T-helper 1 cell (primary cell): ENCODE measurements at places on chromosomes 7 and 10.

- DNase-seq, result no peak
Measured at GRCh38 chr10:21292763-21293517, 232.5 kb downstream of the SKIDA1 start.

GRCh38 chr7:26944501-26945358, 80.3 kb upstream of the SKAP2 start:
- no peak for DNase-seq

- DNase-seq, result no peak
Measured at GRCh38 chr10:104910712-104911111, 269.6 kb downstream of the SORCS3 start.

DNA sequence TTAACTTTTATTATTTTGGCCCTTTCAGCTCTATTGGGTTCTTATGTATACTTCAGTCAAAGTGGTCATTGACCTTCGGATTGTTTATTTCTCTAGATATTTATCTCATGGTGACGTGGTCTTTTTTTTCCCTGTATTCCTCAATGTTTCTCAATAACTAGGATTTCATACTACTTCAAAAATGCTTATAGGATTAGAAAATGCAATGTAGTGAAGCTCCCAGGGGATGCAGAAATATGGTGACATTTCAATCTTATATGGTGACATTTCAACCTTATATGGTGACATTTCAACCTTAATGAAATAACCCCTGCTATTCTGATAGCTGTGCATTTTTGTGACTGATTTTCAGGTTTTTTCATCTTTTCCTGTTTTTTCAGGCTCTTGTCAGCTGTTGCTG, 51.4 kb downstream of the CHRM2 start:
- no peak for DNase-seq

DNA sequence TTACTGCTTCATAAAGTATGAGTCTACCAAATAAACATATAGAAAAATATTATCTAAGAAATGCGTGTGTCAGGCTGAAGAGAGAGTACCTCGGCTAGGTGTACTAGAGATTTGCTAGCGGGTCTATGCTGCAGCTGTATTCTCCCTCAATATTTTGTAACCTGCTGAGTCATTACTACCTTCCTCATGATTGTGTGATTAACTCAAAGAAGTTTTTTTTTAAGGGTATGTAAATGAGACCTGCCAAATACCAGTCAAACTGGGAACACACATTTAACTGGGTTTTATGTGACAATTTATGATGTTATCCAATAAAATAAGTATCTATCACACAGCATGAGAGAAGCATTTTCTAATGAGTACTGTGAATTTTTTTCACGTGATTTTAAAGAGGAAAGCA, 180.4 kb downstream of the RNF133 start:
- DNase-seq, result no peak

DNA sequence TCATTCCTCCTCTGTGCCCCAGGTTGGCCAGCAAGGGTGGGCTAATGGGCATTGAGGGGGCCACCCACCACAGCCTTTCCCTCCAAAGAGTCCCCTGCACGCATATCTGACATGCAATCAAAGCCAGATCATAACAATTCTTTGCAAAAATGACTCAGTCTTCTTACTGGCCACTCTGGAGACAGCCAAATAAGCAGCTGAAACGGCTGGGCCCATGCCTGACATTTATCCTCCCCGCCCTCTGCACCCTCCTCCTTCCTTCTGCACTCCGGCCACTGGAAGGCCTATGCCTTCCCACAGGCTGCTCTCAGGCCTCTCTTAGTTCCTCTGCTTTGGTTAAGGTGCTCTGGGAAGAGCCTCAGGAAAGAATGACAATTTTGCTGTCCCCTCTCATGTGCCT, 29.2 kb upstream of the NPFFR1 start:
- no peak for DNase-seq

DNA sequence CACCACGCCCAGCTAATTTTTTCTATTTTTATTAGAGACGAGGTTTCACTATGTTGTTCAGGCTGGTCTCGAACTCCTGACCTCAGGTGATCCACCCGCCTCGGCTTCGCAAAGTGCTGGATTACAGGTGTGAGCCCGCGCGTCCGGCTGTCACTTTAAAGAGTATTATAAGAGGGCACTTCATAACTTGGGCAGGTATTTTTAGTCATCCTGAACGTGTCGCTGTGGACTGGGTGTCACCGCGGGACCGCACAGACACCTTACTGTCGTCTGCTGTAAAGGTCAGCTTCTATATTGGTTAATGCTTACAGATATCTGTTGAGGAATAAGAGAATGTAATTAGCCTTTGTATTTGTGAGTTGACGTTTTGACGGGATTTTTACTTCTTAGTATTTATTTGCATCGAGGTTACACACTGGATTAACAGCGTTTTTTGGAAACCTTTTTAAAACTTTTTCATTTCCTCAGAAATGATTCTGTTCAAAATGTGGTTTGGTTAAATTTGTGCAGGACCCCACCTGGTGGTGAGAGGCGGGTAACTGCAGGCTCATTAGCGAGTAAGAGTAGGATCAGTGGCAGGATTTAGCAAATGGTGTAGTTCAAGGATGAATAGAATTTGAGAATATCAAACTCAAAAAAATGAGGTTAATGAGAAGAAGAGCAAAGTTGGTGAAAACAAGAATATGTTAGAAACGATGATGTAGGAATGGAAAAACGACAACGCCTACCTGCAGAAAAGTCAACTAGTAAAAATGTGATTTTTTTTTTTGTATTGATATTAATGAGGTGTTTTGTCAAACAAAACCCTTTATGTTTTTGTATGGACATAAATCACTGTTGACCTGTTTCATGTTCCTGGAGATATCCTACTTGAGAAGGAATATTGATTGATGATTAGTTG, 3.2 kb downstream of the DNAJB6 start:
- DNase-seq, result peak; percentile 45

- no peak for DNase-seq
Measured at GRCh38 chr10:24503461-24504320, 220.0 kb downstream of the ARHGAP21 start.

DNA sequence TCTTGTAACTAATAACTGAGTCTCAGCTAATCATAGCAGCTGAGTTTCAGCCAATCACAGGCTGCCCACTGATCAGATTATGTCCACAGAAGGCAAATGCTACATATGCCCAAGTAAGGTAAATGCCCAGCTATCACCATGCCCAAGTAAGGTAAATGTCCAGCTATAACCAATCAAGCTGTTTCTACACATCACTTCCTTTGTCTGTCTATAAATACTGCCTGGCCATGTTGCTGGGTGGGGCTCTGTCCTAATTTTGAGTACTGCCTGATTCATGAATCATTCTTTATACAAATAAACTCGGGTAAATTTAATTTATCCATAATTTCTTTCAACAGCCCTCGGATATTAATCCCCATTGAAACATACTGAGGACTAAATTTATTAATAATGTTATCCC, 312.4 kb downstream of the CACNA2D1 start:
- no peak for DNase-seq

GRCh38 chr7:7851381-7851780, 117.2 kb upstream of the GLCCI1 start:
- DNase-seq, result peak; percentile 34

- DNase-seq, result no peak
Measured at GRCh38 chr7:41637049-41637448, 65.8 kb downstream of the INHBA start.

- DNase-seq, result no peak
Measured at GRCh38 chr7:93092757-93093370, 24.9 kb downstream of the SAMD9 start.

DNA sequence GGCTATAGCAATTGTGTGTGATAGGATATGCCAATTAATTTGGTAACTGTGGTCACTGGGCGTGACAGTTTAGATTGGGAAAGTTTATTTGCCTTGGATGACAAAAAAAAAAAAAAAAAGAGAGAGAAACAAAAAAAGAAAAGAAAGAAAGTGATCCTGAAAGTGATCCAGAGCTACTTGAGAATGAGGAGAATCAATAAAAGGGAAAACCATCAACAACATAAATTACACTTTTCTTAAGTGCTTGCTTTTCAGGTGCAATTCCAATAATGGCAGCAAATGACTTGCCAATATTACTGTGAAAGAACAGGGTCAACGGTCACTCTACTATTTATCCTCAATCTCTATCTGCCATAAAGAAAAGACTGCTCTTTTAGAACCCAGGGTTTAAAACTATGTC, 191.8 kb upstream of the SEMA3C start:
- no peak for DNase-seq

DNA sequence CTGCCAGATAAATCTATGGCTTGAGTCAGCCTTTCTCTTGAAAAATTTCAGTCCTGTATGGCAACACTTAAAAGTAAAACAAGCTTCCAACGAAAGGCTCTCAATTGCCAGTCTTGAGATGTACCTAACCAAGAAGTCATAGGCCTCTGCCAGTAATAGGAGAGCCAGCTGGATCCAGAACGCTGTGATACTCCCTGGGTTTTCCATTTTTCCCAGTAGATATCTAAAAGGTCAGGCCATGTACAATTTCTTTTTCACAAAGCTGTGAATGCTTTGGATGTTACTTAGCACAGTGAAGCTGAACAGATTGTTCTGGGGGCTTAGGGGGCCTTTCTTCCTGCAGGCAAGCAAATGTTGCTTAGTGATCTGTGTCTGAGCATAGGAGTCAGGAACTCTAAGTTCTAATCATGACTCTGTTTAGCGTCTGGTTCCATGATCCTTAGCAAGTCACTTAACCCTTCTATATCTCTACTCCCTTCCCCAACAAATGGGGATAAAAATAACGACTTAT, 86.5 kb downstream of the ARMH3 start:
- DNase-seq, result no peak

DNA sequence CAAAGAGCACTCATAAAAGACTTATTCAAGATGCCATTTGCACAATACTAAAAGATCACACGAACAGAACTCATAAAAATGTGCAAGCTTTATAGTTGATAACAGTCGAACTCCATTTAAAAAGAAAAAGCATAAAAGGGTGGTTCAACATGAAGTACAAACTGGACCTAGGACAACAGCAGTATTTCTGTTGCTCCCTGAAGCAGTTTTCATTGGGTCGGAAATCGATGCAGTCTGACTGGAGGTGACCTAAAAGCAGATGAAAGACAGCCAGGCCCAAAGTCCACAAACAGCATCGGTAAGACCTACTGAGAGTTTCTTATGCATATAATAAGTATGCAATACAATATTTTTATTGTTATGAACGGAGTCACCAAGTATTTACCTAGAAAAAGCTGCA, 23.9 kb downstream of the FAM171A1 start:
- no peak for DNase-seq

GRCh38 chr10:77513220-77513619, 124.4 kb downstream of the KCNMA1 start:
- DNase-seq, result no peak

GRCh38 chr10:99654390-99655175, 4.7 kb upstream of the ENTPD7 start:
- no peak for DNase-seq

GRCh38 chr7:150947241-150947745, 30.8 kb downstream of the KCNH2 start:
- no peak for DNase-seq

GRCh38 chr10:14397066-14397465, 66.3 kb upstream of the FRMD4A start:
- DNase-seq, result no peak

GRCh38 chr10:22795546-22795945, 81.2 kb upstream of the PIP4K2A start:
- DNase-seq, result no peak

DNA sequence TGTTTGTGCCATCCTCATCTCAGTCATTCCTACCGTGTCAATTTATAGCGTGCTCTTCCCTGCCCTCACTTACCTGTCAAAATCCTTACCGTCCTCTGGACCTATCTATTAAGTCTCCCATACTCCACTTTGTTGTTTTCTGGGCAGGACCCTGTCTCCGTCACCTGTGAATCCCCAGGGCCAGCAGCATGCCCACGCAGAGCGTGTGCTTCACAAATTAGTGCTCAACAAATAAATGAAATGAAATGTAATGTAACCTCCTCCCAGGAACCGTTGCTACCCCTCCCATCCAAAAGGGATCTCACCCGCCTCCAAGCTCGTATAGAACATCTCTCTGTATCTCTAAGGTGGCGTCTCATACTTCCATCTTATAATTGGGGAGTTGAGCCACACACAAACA, 589.9 kb upstream of the MGMT start:
- no peak for DNase-seq

DNA sequence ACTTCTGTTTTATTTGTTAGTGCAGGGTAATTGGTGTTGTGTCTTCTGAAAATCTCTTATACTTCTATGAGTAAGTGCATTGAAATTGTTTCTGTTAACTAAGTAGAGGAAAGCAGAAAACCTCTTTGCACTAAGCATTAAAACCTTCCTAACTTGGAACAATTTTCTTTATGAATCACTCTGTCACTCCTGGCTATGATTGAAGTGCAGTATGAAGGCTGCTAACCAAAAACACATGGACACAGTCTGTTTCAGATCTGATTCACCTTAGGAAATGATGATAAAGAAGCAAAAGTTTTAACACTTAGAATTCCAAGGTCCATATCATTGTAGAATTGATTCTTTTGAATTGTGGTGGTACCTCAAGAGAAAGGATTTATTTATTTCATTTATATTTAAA, 41.9 kb downstream of the MET start:
- DNase-seq, result no peak

DNA sequence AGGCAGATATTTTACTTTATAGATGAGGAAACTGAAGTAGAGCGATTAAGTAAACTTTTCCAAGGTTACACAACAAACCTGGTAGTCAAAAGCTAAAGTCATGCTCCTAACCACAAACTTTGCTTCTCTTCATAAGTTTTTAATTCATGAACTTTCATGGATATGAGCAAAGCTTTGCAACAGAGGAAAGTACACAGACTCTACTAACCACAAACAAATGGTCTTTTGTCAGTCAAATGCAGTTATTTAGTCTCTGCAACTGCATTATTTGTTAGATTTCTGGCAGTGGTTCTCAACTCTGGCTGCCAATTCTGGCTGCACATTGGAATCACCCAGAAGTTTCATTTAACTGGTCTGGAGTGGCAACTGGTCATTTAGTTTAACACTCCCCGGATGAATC, 140.6 kb upstream of the TMEM168 start:
- no peak for DNase-seq

- peak; percentile 44 for DNase-seq
Measured at GRCh38 chr7:140517546-140518369, 38.5 kb upstream of the MKRN1 start.

DNA sequence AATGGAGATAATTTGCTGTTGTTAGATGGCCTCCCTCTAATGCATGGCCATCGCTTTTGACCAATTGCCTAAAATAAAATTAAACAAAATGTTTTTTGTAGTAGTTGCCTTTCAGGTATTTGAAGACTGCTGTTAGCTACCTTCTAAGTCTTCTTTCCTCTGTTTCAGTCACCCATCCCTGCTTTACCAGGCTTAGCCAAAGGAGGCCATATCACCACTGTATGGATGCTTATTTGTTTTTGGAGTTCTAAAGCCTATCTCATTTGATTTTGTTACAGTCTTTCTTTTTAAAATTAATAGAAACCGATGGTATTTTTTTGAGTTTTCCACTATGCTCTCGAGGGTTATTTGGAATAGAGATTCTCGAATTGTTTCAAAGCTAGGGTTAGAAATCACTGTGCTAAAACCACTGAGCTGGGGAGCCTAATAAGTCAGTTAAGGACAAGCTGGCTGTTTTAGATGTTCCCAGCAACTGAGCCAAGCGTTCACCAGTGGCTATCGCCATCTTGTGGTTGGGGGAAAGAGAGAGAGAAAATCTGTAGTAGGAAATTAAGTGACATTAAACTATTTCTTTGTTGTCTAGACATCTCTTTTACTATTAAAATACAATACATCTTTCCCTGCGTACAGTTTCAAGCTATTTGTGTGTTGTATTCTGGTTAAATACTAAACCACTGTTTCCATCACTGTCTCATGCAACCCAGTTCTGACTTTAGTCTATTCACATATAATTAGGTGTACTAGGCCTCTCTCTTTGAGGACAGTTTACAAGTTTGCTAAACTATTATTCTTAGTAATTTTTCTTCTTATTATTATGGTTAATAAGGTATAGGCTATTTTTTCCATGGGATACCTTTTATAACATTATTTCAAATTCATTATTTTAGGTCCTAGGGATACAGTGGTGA, 52.2 kb downstream of the GPR158 start:
- DNase-seq, result no peak
